ENCODE measurements at places on chromosomes 2 and 18. TPM values are rescaled to one million over a fixed set of nuclear protein-coding genes. Genes with fewer than 3 reads are reported as not detected.

- DNase-seq = no peak
Observed at GRCh38 chr2:124585277-124585676, 560.2 kb downstream of the CNTNAP5 start.

DNA sequence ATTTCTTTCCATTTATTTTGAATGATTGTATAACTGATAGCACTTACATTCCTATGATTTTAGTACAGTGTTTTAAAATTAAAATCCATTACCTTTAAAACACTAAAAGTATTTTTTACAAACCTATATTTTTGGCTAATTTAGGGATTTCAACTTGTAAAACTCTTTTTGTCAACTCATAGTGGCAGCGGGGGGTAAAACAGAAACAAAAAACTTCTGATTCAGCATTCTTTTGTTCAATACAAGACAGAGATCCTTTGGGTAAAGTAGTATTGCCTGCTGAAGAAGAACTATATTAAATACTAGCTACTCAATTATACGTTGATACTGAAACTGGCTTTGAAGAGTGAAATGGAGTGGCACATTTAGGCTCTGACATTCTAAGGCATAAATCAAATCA is 437.4 kb upstream of the CDH19 start:
- DNase-seq = no peak

GRCh38 chr2:2542966-2543611 is 212.0 kb upstream of the MYT1L start:
- no peak for DNase-seq

- peak; percentile 56 for DNase-seq
Observed at GRCh38 chr2:168348076-168348475, 100.7 kb upstream of the STK39 start.

DNA sequence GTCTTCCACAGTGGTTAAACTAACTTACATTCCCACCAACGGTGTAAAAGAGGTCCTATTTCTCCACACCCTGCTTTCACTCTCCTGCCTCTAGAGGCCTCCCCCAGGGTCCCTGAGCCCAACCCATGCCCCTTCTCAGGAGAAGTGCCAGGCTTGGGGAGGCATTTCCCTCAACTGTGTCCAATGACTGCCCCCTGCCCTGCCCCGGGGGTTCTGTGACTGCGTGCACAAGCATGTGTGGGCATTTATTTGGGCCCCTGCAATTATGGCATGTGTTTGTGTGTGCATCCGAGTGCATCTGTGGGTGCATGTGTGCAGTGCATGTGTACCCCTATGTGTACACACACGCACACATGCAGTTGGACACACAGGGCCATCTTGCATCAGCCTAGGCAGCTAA is 57.3 kb downstream of the INHBB start:
- no peak for DNase-seq

DNA sequence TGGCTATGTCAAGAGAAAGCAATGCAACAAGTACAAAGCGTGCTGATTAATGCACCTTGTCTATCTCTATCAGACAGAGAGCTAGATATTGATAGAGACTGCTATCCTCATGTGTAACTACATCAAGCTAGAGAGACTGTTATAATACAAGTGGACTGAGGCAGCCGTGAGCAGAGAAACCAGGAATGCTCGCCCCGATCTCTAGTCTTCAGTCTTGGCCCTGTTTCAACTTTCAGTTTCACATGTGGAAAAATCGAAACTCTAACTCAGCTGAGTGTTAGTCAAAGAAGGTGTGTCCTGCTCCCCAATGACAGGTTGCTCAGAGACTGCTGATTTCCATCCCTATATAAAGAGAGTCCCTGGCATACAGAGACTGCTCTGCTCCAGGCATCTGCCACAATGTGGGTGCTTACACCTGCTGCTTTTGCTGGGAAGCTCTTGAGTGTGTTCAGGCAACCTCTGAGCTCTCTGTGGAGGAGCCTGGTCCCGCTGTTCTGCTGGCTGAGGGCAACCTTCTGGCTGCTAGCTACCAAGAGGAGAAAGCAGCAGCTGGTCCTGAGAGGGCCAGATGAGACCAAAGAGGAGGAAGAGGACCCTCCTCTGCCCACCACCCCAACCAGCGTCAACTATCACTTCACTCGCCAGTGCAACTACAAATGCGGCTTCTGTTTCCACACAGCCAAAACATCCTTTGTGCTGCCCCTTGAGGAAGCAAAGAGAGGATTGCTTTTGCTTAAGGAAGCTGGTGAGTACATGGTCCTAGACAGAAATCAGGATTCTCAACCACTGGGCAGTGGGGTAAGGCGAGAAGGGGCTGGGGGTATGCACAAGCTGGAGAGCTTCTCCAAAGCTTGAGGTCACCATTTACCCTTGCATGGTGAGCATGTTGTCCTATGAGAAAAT is at the start of gene RSAD2:
TSS of gene RSAD2 (plus strand) at position 376 of the 903 bp plus-strand sequence. CDS start at position 400, 24 bp downstream.
- DNase-seq = peak; percentile 39

KLHL41 gene
- total RNA-seq = not detected

ATP5F1A gene
- total RNA-seq = 860 TPM

CYBRD1 gene
- 38.0 TPM for total RNA-seq

MATN3 gene
- total RNA-seq = 0.46 TPM

Data from H4 (cell line).